ENCODE measurements at places on chromosomes 12 and 14. TPM values are rescaled to one million over a fixed set of nuclear protein-coding genes. Genes with fewer than 3 reads are reported as not detected.

Gene B4GALNT3
- 0.49 TPM for total RNA-seq

Gene SMIM41
- not detected for total RNA-seq

Gene WNT5B
- 2.9 TPM for total RNA-seq

Gene FLRT2
- 3.2 TPM for total RNA-seq

Gene TEX52
- not detected for total RNA-seq

Gene DAO
- total RNA-seq, result not detected

Gene DNAI7
- total RNA-seq, result 0.23 TPM

Gene RNASE7
- not detected for total RNA-seq

Gene LRP1
- 14.7 TPM for total RNA-seq

Gene KRT83
- total RNA-seq, result 6.0 TPM

Gene REP15
- total RNA-seq, result 0.22 TPM

Gene RIN3
- 16.8 TPM for total RNA-seq

Measured in A549 treated with Mapracorat at 1 μM for 4 hours (cell line).